Stimulated activated CD8-positive, alpha-beta memory T cell treated with anti-CD3 and anti-CD28 coated beads, Interleukin-7, amount 100 ng/mL, for 1 hour (primary cell): ENCODE measurements at places on chromosomes 11 and 22.

GRCh38 chr11:9905501-9905951, 241.6 kb downstream of the SWAP70 start:
- DNase-seq = no peak

- DNase-seq = no peak
Measured at GRCh38 chr11:112103446-112103845, 16.8 kb downstream of the SDHD start.

DNA sequence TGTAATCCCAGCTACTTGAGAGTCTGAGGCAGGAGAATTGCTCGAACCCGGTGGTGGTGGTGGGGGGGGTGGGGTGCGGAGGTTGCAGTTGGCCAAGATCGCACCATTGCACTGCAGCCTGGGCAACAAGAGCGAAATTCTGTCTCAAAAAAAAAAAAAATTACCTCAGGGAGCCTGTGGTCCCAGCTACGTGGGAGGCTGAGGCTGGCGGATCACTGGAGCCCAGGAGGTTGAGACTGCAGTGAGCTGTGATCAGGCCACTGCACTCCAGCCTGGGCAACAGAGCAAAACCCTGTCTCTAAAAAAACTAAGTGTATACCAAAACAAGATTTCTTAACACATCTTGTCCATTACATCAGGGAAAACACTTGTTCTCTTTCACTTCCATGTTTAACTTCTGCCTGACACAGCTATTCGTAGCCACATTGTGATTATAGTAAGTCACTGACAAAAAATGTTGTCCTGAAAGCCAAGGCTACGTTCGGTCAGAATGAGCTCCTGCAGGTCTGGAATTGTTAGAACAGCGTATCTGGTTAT, 1.4 kb downstream of the TMEM80 start:
- DNase-seq = no peak

- no peak for DNase-seq
Measured at GRCh38 chr11:65726660-65727059, 6.1 kb upstream of the RNASEH2C start.

DNA sequence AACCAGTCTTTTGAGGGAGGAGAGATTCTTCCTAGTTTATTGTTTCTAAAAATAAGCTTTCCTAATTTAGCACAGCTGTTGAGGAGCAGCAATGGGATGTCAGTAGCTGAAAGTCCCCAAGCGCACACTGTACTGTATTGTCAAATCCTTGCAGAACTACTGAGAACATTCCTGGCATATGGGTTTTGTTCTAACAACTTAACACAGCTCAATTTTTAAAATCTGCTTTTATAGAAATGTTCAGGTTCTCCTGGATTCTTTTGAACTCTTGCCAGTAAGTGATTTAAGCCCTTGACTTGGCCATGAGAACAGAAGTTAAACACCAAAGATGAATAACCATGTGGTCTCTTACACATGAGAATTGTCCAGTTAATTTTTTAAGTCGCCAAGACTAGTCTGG, 218.6 kb downstream of the FAT3 start:
- no peak for DNase-seq

DNA sequence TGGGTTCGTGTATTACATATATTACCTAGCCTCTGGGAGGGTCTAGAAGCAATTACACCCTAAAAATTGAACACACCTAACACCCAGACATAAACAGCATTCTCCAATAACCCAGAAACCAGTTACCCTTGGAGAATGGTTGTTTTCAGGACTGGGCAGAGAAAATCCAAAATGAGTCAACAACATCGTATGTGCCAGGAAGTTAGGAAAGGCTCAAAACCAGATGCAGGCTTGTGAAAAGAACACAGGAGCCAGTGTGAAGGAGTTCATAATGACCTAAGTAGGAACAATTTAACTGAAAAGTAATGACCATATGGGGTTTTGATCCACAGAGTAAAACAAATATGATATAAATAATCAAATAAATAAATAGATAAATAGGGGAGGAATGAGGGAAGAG, 5.1 kb upstream of the CLPB start:
- DNase-seq = no peak

GRCh38 chr11:7871056-7871455, 60.0 kb downstream of the OR10A6 start:
- DNase-seq = no peak

GRCh38 chr11:114150671-114151070, 91.2 kb downstream of the ZBTB16 start:
- no peak for DNase-seq

DNA sequence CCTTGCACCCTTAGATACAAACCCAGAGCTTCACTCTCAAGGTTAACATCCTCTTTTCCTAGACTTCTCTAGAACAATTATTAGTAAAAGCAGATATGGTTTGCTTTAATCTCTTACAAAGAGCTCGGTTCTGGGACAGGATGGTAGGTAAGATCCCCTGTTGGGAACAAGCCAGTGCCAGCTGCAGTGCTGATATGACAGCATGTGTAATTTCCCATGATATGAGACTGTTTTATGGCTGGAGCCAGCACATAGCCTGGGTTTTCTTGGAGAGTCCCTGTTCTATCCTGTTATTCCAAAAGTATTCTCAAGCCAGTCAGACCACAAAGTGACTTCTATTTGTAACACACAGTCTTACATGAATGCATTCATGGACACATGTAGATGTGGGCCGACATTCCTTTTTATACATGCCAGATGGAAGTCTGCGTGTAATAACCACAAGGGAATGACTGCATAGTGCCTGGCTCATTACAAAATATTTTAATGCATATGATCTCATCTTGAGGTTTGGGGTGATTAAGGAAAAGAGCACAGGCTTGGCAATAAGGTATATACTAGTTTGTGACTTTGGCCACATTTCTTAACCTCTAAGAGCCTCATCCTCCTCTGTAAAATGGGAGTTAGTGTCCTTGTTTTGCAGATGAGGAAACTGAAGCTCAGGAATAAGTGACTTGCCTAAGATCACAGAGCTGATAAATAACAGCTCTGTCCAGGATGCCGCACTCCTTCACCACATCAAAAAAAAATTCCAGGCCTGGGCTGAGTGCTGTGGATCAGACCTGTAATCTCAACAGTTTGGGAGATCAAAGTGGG, 21.8 kb downstream of the CLMP start:
- DNase-seq = no peak

- no peak for DNase-seq
Measured at GRCh38 chr11:73461335-73461840, 85.2 kb downstream of the RELT start.

- no peak for DNase-seq
Measured at GRCh38 chr11:44880953-44881352, 69.7 kb downstream of the TP53I11 start.

DNA sequence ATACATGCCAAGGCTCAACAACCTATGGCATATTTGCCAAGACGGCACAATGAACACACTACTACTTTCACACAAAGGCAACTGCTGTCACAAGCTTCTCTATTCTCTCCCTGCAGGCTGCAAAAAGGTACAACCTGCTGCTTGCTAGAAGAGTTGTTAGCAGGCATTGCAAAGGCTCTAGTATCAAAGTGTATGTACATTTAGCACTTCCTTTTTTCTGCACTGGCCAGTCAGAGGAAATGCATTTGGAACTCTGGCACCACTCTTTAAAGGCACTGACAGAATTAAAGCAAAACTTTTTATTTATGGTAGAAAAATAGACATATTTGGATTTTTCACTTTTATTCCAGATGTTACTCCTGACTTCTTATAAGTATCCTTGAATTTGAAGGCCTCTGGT, 125.9 kb downstream of the CWF19L2 start:
- DNase-seq = no peak

DNA sequence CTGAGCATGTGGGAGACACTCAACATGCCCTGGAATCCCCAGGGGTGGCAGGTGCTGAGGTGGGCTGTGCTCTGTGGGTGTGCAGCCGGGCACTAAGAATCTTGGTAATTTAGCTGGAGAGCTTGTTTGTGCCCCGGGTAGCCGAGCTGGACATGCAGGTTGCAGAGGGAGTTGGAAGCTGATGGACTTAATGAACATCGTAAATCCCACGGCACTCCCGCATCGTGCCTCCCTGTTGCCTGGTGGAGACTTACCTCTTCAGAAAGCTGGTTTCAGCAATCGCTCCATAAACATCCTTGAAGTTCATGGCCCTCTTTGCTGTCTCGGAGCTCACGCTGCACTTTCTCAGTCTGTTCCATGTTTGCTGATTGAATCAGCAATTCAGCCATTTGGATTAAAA, 29.9 kb downstream of the RPS6KA4 start:
- DNase-seq = no peak

DNA sequence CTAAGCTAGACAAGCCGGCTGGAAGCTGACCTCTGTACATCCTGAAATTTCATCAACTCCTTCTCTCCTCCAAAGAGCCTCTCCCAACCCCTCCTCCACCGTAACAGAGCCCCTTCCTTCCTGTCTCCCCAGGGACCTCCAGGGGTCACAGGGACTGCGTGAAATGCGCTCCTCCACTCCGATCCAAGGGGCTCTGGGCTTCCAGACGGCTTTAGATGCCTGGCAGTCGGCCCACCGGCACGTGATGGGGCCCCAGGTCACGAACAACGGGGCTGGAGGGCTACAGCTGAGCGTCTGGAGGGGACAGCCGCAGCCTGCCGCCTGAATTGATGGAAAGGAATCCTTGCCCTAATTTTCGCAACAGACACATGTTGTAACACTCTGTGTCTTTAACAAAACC, 264.1 kb downstream of the MN1 start:
- DNase-seq = no peak

DNA sequence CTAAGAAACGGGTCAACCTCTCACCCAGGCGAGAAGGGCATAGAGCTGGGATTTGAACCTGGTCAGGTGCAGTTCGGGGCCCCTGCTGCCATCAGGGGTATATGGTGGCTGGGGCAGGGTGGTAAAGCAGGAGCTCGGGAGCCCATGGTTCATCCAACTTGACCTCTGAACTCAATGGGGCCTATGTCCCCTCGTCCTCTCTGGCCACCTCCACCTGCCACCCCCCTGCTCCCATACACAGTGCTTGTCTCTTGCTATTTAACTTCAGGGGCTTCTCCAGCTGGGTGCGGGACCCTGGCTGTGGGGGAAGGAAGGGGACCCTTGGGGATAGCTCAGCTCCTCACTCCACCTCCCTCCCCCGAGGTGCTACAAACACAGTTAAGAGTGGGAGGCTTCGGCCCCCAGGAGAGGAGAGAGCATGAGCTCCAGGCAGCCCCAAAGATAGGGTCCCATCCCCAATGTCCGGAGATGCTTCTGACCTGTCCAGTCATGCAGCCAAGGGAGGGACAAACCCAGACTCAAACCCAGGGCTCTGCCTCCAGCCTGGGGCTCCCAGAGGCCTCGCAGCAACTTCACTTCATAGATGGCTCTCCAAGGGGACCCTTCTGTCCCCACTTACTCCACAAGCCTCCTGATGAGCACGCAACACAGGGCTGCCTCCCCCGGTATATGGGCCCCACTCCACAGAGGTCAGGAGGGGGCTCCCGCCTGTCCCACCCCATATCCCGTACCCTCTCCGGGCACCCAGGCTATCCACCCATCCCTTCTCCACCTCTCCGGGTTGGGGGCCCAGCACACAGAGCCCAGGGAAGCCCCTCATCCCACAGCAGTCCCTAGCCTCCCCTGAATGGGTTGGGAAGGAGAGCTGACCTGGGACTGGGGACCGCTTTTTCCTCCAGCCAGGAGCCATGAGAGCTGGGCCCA, 712 bp downstream of the IL2RB start:
- no peak for DNase-seq

DNA sequence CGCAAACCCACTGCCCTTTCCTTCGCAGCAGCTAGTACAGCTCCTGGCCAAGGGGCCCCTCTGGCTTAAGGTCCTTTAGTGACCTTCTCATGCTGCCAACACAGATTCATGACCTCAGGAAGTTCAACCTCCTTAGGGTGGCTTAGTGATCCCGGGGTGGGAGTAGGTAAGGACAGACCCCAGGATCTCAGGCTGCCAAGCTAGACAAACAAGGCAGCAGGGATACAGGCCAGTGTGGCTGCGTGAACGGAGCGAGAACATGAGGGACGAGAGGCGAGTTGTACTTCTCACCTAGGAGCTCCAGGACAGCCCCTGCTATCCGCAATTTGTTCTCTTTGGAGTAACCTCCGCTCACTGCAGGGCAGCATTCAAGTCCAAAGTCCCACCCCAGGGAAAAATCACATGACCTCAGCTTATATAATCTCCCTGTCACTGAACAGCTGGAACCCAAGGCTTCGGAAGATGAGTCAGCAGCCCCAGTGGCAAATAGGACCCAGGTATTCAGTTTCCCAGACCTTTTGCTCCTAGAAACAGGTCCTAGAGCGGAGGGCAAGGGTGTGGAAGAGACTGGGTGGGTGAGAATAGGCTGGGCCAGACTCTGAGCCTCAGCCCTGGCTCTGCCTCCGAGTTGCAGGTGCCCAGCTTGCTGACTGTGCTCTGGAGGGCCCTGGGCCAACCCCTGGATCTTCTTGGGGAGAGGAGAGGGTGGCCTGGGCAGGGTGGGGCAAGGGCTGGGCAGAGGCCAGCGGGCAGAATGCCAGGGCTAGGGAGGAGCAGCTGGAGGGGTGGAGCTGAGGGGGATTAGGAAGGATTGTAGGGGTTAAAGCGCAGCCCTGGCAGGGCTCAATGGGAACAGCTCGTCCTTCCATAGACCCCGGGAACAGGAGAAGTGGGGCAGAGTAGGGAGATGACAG, 13.1 kb downstream of the USP2 start:
- no peak for DNase-seq

DNA sequence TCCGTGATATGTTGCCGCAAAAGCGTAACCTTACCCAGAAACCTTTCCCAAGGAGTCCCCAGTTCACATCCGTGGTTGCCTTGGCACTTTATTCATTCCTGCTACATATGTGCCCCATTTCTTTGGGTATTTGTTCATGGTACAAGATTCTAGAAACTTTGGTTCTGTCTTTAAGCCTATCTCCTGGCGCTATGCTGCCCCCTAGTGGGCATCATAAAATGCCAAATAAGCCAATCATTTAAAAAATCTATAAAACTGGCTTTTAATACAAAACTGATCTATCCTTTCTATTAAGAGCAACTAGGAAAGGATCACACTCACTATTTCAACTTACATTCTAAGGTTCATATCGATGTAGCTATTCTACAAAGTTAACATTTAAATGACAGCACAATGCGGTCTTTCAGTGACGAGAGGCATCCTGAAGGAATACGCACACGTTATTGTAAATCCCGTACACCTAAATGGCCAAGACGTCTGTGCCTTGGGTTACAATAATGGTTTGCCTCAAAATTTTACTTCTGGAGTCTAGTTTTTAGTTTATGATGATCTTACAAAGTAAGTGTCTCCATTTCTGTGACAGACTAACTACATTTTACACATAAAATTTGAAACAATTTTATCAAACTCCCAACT, 16.2 kb downstream of the PIWIL3 start:
- DNase-seq = peak; percentile 7

DNA sequence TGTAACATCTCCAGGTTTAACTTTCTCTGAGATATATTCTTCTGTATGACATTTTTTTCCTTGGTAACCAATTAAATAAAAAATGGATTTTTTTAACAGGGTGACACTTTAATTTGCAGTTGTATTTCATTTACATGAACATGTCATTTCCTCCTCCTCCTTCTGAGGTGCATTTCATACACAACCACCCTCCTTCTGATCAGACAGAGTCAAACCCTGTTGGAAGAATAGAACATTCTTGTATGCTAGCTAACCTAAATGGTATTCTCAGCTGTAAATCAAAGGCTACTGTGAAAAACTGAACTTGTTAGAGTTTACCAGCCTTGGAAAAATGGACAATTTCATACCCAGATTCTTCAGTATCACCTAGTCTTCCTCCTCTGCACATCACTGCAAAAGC, 52.7 kb upstream of the CHRM4 start:
- DNase-seq = no peak

GRCh38 chr11:92886243-92886905, 83.1 kb upstream of the MTNR1B start:
- no peak for DNase-seq

- no peak for DNase-seq
Measured at GRCh38 chr11:68657021-68657780, 27.1 kb upstream of the GAL start.

GRCh38 chr11:120031156-120031555, 106.8 kb downstream of the TRIM29 start:
- no peak for DNase-seq
